ENCODE measurements at places on chromosomes 2 and 18.

- DNase-seq, result no peak
These were observed 126.1 kb upstream of the PXDN start for GRCh38 chr2:1870431-1870830.

DNA sequence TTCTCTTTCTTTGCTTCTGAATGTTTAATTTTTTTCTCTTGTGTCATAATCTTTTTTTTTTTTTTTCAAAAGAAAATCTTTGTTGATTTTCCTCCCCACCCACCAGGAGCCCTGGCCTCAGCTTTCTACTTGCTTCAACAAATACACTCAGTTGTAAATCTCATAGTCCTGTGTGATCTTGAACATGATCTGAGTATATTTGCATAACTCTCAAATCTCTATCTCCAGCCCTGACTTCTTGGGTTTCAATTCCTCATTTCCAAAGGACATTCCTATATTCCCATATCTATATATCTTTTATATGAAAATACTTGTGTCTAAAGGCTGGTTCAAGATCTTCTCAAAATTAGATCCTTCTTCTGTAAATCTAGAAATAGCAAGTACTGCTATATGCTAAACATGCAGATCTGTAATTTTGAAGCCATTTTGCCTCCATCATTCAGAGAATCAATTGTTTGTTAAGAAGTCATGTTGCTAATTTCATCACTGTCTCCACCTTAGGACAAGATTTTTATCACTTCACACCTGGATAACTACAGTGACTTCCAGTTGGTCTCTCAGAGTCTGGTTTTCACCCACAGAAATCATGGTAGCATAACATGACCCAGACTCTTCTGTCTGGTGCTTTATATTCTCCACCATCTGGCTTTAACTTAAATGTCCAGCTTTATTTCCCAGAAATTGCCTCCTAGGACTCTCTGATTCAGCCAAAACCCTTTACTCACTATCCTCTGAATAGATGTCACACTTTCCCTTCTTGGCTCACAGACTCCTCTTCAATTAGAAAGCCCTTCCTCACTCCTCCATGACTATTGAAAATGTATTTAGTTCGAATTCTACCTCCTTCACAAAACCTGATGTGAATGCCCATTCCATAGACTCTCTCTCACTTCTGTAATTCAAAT is 98.1 kb downstream of the ZEB2 start:
- no peak for DNase-seq

DNA sequence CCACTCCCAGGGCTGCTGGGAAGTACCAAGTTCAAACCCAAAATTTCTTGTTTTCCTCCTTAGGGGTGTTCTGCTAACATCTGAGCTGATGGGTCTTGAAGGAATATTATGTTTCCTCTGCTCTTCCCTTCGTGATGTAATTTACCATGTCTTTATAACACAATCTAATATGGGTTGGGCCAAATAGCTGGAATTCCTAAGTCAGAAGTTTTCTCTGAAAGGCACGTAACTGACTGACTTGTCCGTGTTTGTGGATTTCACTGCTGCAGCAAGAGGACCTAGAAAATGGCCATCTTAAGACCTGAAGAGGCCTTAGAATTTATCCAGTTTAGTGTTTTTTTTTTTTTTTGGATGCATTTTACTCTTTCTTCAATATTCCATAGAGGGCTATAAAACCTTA is 256.7 kb downstream of the DCDC2C start:
- no peak for DNase-seq

- no peak for DNase-seq
These were observed 216.8 kb upstream of the HNMT start for GRCh38 chr2:137747509-137747908.

- DNase-seq, result no peak
These were observed 174.1 kb downstream of the UXS1 start for GRCh38 chr2:106020032-106020431.

- DNase-seq, result no peak
These were observed 2.2 kb downstream of the CD226 start for GRCh38 chr18:69945220-69946114.

GRCh38 chr18:56647071-56647470 is 4.1 kb upstream of the WDR7 start:
- DNase-seq, result no peak

DNA sequence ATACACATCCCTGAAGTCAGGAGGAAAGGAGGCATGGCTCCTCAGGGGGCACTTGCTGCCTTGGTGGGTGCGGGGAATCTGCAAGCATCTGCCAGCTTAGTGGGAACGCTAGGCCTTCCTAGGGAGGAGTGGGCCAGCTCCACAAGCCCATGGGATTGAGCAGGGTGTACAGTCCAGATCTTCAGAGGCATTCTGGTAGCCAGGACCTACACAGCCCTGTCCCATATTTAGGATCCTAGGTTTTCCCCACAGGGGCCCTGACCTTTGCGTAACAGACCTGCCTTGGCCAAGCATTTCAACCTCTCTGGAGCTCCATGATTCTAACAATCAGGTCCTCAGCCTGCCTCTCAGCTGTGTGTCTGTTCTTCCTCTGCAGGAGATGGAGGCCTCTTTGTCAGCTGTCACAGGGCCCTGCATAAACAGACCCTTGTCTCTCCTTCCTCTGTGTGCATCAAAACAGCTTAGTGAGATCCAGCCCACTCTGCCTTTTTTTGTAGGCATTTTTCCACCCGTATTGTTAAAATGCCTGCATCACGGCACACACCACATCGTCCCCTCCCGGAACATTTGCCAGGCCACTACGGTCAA is 140.2 kb upstream of the NDUFV2 start:
- no peak for DNase-seq

- DNase-seq, result no peak
These were observed 95.0 kb downstream of the SPP2 start for GRCh38 chr2:234145511-234145910.

GRCh38 chr2:205586626-205587025 is 95.7 kb upstream of the NRP2 start:
- no peak for DNase-seq

- no peak for DNase-seq
These were observed 35.3 kb upstream of the CAVIN2 start for GRCh38 chr2:191881982-191882816.

- no peak for DNase-seq
These were observed 14.0 kb upstream of the CREG2 start for GRCh38 chr2:101401326-101401665.

DNA sequence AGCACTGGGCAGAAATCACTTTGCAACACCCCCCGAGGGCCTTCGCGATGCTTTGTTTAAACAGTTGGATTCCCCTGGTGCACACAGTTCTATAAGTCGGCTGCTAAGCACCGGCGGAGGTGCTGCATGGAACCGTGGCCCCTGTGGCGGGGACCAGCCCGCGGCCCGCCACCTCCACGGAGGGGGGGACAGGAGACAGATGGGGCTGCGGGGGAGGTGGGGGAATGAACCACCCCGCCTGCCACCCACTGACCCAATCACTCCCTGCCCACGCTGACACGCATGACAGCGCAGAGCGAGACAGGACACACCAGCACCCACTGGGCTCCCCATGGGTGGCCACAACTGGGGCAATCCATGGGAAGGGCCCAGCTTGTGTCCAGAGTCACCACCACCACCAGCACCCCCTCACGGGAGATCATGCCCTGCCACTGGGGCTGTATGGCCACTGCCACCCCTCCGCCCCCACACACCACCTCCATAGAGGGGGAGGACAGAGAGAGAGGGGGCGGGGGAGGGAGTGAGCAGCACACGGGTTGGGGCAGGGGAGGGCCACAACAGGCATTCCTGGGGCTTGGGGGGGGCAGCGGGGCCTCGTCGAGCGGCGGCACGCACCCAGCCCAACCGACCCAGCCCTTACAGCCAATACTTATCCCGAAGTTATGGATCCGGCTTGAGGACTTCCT is 118.3 kb upstream of the ANKRD30BL start:
- no peak for DNase-seq

- DNase-seq, result no peak
These were observed 39.8 kb upstream of the TLK1 start for GRCh38 chr2:171200469-171200868.

GRCh38 chr2:99700482-99701398 is 210.9 kb upstream of the REV1 start:
- no peak for DNase-seq

DNA sequence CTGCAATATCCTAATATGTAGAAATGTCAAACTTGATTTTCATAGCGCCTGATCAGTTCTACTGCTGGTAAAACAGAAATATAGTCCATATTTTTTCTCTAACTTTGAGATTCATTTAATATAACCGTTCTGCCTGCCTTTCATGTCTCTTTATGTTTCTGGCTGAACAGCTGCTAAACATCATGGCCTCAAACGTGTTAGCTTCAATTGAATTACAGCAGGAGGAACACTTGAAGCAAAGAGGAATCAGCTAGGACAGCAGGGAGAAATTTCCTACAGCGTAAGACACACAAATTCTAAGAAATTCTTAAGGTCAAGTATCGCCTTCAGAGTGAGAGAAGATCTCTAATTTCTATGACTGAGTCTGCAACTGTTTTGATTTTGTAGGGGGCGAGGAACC is 433.2 kb downstream of the FBXO15 start:
- no peak for DNase-seq

- no peak for DNase-seq
These were observed 17.6 kb downstream of the IFT172 start for GRCh38 chr2:27471961-27472360.

DNA sequence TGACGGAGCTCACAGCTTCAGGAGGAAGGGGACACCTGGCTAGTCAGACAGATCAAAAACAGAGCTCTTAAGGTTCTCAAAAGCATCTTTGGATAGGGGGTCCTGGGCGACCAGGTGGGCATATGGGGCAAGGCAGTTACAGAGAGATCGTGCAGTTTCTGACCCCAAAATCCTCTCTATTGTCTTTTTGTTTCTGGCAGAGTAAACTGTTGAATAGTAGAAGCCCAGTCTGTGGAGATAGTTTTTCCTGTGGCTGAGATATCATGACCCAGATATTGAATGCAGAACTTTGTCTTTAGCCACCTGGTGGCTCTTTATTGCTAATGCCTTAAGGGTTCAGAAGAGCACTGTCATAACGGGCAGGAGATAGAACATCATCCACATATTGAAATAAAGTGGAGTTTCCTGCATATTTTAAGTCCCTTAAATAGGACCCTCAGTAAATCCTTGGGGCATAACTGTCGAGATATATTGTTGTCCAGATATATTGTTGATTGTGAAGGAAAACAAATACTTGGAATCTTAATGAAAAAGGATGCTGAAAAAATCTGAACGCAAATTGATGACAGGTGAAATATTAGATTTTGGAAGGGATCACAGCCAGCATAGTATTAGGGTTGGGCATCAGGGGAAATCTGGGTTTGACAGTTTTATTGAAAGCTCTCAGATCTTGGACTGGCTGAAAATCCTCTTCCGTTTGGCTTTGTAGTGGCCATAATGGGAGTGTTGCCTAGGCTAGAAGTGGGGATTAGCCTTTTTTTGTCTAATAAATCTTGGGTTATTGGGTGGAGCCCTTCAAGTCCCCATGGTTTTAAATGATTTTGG is 14.1 kb upstream of the ZDBF2 start:
- DNase-seq, result peak; percentile 79

- DNase-seq, result peak; percentile 62
These were observed 84.7 kb upstream of the RAB27B start for GRCh38 chr18:54743605-54743995.

- DNase-seq, result no peak
These were observed 20.8 kb upstream of the CIDEA start for GRCh38 chr18:12233378-12233777.

DNA sequence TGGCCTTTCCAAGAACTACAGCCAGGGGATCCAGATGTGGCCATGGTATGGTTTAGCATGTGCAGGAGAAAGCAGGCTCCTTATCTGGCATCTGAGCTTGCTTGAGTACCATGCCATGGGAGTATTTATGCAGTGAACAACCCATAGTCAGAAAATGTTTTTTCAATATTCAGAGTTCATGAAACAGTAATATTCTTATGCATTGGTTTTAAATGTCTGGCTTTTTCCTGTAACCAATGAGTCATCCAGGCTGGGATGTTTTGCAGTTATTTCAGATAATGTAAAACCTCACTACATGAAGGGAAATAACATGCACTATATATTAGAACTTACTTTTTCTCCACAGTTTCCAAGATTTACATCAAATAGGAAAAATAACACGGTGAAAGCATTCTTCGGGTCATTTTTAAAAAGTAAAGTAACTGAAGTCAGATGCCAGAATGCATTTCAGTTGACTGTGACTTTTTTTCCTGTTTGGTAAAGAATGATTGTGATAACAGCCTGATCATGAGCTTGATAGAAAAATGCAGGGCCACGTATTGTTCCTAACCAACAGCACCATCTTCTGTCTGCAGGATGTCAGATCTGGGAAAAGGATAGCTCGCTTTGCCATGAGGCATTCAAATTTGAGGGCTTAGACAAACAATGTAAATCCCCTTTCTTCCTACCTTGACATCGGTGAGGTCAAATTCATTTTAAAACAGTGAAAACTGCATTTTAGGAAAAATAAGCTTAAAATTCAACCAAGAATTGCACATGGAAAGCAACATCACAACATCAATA is 152.8 kb downstream of the DSC3 start:
- DNase-seq, result peak; percentile 15

- DNase-seq, result no peak
These were observed 70.5 kb downstream of the CACNB4 start for GRCh38 chr2:152028182-152028862.

DNA sequence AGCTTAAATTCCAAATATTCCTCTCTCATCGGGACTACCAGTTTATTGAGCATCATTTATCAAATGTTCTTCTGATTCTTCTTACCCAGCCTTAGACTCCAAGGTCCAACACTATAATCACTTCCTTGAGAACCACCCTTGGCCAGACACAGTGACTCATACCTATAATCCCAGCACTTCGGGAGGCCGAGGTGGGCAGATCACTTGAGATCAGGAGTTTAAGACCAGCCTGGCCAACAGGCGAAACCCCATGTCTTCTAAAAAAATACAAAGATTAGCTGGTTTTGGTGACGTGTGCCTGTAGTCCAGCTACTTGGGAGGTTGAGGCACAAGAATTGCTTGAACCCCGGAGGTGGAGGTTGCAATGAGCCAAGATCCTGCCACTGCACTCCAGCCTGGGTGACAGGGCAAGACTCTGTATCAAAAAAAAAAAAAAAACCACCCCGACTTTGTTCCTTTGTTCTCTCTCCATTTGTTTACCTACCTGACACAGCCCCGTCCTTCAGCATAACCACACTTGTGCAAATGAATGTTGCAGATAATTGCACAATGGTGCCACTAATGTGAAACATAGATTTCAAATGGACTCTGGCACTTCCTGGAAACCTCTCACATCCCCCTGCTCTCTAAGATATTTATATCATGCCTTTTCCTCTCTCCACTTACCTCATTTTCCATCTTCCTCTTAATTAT is 38.9 kb upstream of the LPIN2 start:
- DNase-seq, result no peak

- no peak for DNase-seq
These were observed 16.2 kb downstream of the C2orf76 start for GRCh38 chr2:119350311-119350998.

GRCh38 chr18:12821408-12821807 is 62.6 kb downstream of the PTPN2 start:
- DNase-seq, result no peak

- DNase-seq, result no peak
These were observed 471.1 kb upstream of the SMIM21 start for GRCh38 chr18:75898651-75899050.
